SHP77 treated with DMSO at 0.1 percent for 48 hours (cell line): ENCODE measurements at places on chromosomes 7 and 10.

- DNase-seq: no peak
Observed at GRCh38 chr10:17428351-17429097, 25.9 kb downstream of the ST8SIA6 start.

- DNase-seq: no peak
Observed at GRCh38 chr10:71390461-71390835, 6.3 kb upstream of the CDH23 start.

GRCh38 chr10:124037784-124038183 lies 55.6 kb downstream of the CHST15 start:
- DNase-seq: no peak

- no peak for DNase-seq
Observed at GRCh38 chr7:6443372-6443941, 4.3 kb downstream of the DAGLB start.

DNA sequence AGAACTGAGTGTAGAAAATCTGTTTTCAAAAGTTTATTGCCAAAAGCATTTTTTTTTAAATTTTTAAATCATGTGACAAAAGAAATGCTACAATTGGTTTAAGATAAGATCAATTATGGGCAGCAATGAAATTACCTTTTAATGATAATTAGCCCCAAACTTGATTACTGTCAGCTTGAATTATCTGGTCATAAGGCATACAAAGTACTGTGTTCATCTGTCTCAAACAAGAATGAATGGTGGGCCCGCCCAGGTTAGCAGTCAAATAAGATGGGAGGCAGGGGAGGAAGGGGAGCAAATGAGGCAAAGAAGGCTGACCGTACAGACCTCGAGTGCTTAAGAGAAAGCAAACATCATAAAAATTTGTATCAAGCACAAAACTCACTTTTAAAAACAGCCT lies 68.1 kb downstream of the JAZF1 start:
- no peak for DNase-seq

GRCh38 chr10:111598433-111599059 lies 521.7 kb downstream of the ADRA2A start:
- no peak for DNase-seq

- DNase-seq: no peak
Observed at GRCh38 chr7:710161-710560, 16.3 kb upstream of the DNAAF5 start.

DNA sequence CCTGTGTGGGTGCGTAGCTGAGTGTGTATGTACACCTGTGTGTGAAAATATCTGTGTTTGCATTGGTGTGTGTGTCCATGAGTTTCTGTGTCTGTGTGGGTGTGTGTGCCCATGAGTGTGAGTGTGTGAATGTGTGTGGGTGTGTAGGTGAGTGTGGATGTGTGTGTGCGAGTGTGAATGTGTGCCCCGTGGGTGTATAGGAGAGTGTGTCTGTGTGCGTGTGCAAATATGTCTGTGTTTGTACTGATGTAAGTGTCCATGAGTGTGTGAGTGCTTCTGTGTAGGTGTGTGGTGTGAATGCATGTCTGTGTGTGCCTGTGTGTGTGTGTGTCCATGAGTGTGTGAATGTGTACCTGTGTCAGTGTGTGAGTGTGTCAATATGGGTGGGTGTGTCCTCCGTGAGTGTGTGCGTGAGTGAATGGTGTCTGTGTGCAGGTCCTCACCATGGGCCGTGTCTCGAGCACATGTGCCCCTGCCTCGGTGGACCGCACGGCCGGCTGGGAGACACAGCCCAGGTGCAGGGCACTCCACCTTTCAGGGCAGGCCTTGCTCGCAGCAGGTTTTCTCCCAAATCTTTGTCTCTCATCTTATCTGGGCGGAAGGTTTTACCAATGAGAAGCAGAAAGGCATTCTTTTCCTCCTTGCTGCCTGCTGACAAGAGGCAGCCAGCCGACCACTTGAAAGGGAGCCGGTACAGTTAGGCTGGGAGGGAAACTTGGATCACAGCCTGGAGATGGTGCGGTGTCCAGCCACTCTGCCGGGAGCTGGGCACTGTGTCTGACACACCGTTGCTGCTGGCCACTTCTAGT lies 107.1 kb upstream of the FAM20C start:
- no peak for DNase-seq
